ENCODE measurements at places on chromosomes 12 and 14.

- no peak for DNase-seq
These were observed 214.0 kb downstream of the RGS6 start for GRCh38 chr14:72146241-72146640.

DNA sequence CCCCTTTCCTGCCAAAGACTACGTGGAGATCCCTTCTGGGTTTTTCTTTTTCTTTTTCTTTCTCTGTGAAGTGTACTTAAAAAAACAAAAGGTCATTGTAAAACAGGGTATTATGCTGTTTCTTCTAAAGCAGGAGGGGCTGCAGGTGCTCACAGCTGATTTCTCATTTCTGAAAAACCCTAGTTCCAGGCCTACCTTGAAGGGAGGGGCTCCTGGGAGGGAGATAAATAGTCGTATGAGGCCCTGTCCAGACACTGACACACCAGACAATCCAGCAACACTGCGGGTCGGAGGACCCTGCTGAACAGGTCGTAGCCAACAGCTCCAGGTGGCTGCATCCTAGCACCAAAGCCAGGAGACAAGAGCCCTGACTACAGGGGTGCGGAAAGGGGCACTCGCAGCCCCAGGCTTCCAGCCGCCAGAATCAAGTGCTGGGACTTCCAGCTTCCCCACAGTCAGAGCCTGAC, 41.1 kb downstream of the PSMA6 start:
- DNase-seq: no peak

DNA sequence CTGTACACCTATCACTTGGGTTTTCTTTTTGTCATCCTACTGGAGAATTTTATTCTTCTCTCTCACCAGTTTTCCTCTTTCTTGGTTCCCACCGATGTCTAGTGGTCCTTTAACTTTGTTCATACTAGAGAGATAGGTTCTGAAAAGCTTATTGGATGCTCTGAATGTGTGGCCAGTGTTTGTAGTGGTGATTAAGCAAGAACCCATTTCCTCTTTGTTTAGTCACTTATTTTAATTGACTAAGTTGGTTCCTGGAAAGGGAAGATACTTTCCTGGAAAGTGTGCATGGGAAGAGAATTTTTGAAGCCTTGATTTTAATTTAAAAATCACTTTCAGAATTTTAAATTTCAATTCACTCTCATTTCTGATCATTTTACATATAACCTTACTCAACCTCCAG, 127.2 kb downstream of the OTOGL start:
- DNase-seq: no peak

DNA sequence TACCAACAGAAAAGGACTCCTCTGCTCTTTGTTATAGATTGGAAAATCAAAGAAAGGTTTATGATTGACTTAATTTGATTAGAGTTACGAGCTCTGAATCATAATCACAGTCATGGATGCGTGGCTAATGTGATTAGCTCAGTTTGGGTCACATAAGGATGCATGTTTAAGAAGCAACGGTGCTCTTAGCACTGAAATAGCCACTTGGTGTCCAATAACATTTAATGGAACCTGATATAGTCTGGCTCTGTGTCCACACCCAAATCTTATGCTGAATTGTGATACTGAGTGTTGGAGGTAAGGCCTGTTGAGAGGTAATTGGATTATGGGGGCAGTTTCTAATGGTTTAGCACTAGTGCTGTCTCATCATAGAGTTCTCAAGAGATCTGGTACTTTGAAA, 501.6 kb downstream of the SLC6A15 start:
- no peak for DNase-seq

DNA sequence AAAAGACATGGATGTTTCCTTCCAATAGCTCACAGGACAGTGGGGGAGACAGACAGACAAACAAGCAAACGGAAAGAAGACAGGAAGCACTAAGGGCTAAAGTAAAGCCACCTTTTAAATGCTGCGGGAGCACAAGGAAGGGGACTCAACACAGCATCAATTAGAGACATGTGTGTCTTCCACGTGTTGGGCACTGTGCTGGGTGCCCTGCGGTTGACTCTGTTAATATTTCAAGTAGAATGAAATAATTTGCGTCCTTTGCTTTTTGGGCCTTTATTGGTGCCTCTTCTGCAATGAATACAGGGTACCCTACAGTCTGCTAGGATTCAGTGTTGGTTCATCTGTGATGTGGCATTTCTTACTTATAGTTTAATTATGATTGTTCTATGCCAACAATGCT, 90.9 kb upstream of the CPM start:
- DNase-seq: no peak

GRCh38 chr14:48035836-48036235, 360.4 kb upstream of the MDGA2 start:
- DNase-seq: no peak

DNA sequence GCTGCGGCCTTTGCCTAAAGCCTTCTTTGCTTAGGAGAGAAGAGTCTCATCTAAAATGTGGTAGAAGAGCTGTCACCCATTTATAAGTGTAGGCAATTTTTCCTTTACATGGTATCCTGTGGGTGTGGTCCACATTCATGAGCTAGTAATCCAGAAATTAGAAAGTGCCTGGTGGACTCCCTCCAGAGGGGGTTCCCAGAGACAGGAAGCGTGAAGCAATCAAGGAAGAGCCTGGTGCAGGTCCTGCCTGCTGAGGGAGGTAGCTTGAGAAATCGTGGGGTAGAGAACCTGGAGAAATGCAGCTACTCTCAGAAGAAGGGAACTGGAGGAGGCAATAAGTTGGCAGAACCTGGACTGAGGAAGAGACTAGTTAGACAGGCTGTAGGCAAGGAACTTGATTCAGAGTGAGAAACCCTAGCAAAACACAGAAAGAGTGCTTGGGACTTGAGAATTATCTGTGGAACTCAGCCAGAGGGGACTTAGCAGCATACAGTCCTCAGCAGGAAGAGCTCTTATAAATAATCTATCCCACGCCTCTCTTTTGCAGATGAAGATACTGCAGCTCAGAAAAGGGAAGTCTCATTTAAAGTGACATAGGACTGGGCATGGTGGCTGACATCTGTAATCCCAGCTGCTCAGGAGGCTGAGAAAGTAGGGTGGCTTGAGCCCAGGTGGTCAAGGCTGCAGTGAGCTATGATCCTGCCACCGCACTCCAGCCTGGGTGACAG, 182.4 kb upstream of the CCND2 start:
- DNase-seq: no peak

- DNase-seq: no peak
These were observed 6.5 kb downstream of the NECAP1 start for GRCh38 chr12:8088574-8088973.

- DNase-seq: no peak
These were observed 30.7 kb downstream of the FBRSL1 start for GRCh38 chr12:132520421-132521199.

DNA sequence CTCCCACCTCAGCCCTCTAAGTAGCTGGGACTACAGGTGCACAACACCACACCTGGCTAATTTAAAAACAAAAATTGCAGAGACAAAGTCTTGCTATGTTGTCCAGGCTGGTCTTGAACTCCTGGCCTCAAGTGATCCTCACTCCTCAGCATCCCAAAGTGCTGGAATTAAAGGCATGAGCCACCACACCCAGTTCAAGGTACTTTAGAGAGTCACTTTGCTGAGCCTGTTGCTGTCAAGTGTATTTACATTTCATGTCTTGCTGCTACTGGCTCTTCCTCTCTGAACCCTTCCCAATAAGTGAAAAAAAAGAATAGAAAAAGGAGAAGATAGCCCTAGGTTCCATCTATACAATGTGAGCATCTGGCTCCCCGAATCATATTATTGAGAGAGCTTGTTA, 38.4 kb downstream of the SLCO1A2 start:
- no peak for DNase-seq

DNA sequence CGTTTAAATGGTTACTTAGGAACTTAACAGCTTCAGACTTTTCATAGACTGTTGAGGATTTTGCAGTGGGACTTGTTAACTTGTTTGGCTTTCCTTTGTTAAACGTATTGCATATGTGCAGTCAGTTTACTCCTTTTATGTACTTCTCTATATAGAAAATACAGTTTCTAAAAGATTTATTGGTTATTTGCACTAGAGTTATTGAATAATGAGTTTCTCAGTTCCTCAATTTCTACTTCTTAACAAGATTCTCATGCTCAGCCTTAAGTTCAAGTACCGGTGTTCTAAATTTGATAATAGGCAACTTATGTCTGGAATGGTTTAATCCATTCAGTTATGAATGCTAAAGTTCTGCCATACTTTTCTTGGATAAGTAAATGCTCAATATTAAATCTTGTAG, 919 bp downstream of the PSMA3 start:
- DNase-seq: no peak

DNA sequence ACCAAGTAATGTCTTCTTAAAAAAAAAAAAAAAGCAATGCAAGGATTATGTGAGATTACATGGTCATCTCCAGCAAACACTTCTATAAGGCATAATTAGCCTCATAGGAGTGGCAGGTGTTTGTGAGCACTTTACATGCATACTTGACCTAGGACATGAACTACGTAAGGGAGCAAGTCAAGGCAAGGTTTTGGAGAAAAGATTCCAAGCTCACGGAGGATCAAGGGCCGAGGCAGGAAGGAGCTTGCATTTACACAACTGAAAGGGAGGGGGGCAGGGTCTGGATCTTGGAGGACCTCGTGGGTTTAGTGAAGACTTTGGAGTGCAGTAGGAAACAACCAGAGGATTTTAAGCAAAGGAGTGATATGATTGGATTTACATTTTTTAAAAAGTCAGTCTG, 112.5 kb downstream of the CCER1 start:
- DNase-seq: no peak

DNA sequence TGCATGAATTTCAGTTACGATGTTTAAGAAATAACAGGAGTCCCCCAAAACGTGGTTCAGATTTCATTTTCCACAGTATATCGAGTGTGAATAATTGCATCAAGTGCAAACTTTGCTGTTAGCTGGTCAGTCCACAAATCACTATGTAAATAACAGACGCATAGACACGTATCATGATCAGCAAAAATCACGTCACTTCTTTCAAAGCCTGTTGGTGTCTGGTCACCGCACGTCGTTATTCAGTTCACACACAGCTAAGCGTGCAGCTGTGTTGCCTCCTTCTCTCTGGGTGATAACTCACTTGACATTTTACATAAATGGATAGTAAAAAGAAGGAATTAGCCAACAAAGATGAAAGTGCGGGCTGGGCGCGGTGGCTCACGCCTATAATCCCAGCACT, 126.8 kb upstream of the MED13L start:
- DNase-seq: no peak

GRCh38 chr12:106274012-106274411, 26.2 kb upstream of the CKAP4 start:
- no peak for DNase-seq

DNA sequence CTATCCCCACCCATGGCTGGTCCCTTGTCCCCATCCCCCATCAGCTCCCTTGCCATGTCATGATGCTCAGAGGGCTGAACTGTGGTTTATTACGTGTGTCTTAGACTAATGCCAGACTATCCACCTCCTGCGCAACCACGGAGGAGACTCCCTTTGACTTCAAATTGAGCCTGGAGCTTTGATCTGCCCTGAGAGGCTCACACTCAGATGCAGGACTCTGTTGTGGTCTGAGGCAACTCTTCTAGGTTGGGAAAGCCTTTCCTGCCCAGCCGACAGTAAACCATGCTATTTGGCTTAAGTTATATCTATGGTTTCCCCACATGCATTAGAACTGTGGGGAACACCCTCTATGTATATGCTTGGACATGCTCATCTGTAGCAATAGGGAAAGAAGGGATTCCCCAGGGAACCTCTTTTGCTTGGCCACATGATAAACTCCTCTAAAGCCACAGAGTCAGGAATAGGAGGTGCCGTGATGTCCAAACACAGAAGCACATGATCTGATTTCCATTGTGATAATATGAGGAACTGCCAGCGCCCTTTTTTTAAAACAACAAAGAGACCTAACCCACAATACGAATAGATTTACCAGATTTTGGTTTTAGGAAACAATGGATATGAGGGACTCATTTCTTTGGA, 11.1 kb upstream of the LGALS3 start:
- no peak for DNase-seq

DNA sequence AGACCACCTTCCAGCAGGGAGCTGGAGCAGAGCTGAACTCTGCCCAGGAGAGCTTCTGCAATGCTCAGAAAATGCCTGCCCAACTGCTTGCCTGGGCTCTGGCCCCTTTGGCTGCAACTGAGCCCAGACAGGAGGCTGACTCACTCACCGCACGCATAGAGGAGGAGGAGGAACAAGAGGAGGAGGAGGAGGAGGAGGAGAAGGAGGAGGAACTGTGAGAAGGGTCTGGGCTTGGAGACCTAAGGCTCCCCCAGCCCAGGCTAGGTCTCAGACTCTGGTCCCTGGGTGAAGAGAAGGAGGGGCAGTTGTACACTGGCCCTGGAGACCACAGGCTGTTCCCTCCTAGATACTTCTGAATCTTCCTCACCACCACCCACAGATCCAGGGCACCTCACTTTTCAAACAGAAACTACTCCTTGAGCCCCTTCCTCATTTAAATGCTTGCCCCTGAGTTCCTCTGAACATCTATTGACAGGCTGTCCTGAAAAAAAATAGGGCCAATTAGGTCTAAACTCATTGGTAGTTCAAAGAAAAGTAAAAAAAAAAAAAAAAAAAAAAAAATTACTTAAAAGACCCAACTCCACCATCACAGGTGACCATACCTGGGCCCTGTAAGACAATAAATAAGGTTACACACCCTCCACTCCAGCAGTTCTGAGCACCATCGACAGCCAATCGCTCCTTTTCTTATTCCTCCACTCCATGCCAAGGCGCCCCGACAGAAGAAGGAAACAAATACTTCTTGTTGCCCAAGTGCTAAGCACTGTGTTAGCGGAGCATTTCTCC, 674 bp downstream of the VDR start:
- no peak for DNase-seq

GRCh38 chr12:32248441-32249140, 141.9 kb downstream of the BICD1 start:
- DNase-seq: no peak

DNA sequence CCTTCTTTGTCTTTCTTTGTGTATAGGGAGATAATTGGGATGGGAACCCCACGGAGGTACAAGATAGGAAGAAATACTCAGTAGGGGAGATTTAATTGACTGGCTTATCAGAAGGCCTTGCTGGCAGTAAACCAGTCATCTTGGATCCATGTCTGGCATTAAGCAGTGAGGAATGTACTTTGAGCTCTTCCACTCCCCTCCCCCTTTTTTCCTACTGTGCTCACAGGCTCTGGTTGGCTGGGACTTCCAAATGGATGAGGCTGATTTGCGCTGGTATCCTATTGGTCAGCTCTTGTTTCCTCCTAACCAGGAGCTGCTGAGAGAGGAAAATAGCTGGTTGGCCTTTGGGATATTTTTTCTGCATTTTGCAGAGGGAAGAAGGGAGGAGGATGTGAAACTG, 24.7 kb downstream of the NGDN start:
- DNase-seq: no peak

GRCh38 chr12:66438601-66439000, 136.3 kb downstream of the HELB start:
- no peak for DNase-seq

- DNase-seq: no peak
These were observed 54.9 kb downstream of the SRGAP1 start for GRCh38 chr12:63899396-63899795.

DNA sequence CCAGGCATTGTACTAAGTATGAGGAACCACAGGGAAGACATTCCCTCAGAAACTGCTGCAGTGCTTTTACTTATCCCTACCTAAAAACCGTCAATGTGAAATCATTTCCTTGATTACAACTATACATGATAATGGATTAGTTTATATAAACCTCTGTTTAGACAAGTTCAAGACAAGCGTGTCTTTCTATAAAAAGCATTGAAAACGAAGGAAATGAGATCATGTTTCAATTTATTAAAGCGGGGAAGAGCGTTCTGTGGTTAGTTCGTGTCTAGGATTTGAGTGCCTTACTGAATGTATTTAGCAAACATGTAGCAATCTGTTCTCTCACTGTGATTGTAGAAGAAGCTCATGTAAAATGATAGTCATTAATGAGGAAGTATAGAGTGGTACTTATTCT, 37.5 kb downstream of the GALC start:
- DNase-seq: no peak

- no peak for DNase-seq
These were observed 768 bp downstream of the CEP170B start for GRCh38 chr14:104865631-104866441.

Measured in posterior cingulate gyrus (tissue), 11 donors.